ENCODE measurements at places on chromosomes 11 and 22.

DNA sequence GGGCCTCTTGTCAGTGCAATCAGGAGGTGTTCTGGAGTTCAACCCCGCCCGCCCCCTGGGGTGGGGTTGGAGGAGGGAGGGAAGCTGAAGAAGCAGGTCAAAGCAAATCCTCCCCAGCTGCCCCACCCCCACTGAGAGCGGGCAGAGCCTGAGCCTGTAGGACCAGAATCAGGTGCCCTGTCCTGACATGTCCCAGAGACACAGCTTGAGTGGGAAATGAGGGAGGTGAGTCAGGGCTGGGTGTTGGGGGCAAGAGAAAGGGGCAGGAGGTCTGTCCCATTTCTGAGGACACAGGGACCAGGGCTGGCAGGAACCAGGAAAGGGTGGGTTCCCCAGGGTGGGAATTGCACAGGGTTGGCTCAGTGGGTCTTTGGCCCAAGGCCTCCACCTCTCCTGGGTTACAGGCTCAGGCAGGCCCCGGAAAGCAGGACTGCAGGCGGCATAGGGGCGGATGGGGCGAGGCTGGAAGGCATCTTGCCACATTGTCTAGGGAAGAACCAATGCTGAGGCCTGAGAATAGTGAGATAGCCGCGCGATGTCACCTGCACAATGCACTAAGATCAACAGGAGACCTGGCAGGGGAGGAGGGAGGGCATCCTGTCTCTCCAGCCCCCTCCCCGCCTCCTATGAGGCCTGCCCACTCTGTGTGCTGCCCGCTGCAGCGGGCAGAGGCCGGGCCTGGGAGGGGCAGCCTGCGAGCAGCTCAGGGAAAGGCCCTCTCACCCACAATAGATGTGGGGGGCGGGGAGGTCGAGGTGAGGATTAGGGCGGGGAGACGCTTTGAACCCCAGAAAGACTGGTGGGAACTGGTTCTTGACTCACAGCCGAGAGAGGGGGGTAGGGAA lies 32.4 kb downstream of the NECTIN1 start:
- no peak for DNase-seq

GRCh38 chr11:88315015-88315414 lies 22.5 kb downstream of the CTSC start:
- no peak for DNase-seq

DNA sequence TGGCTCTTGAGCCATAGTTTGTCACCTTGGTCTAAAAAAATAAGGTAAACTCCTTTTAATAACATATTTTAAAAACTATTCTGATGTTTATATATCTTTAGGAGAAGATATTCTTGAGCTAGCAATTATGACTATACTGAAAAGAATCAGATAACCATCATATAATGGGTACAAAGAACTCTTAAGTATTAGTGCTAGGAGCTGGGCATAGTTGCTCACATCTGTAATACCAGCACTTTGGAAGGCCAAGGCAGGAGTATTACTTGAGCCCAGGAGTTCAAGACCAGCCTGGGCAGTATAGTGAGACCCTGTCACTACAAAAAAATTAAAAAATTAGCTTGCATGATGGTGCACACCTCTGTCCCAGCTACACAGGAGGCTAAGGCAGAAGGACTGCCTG lies 54.0 kb upstream of the B3GNT6 start:
- DNase-seq = no peak

GRCh38 chr11:2091112-2091746 lies 48.0 kb downstream of the IGF2 start:
- DNase-seq = no peak

Data from CD4-positive, alpha-beta memory T cell (primary cell).